ENCODE measurements at places on chromosomes 5 and 9. TPM values are rescaled to one million over a fixed set of nuclear protein-coding genes. Genes with fewer than 3 reads are reported as not detected.

DNA sequence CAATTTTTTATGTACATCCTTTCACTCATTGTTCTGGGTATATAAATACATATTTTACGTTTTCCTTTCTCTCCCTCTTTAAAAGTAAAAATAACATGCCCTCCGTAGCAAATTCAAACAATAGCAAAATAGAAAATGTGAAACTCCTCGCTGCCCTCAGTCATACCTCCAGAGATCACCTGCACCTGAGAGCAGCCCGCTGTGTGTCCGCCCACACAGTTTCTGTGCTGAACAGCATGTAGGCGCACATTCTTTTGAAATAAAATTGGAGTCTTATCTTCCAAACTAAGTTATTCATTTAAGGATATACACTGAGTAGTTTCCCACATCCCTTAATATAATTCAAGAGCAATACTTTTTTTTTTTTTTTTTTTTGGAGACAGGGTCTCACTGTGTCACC, 255.7 kb downstream of the AOPEP start:
- DNase-seq: no peak

DNA sequence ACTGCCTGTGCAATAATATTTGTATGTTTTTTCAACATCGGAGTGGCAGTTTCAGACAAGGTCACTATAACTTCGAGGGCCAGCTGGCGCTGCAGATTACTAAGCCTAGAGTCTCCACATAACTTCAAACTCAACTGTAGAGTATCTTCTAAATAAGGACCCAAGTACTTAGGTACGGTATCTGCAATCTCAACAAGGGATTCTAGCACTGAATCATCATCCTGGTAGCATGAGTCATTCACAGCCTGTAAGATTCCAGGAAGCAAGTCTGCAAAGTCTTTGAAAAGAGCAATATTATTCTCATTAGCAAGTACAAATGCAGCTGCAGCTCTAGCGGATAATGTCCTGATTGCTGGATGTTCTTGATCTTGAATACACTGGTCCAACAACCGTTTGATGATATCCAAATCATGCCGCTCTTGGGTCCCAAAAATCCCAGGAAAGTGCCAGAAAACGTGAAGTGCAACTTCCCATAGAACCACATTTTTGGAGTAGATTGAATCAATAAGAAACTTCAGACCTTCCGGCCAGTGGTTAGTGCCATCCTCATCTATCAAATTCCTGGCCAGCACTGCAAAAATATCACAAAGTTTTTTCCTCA, 654 bp downstream of the RANBP6 start:
- no peak for DNase-seq

DNA sequence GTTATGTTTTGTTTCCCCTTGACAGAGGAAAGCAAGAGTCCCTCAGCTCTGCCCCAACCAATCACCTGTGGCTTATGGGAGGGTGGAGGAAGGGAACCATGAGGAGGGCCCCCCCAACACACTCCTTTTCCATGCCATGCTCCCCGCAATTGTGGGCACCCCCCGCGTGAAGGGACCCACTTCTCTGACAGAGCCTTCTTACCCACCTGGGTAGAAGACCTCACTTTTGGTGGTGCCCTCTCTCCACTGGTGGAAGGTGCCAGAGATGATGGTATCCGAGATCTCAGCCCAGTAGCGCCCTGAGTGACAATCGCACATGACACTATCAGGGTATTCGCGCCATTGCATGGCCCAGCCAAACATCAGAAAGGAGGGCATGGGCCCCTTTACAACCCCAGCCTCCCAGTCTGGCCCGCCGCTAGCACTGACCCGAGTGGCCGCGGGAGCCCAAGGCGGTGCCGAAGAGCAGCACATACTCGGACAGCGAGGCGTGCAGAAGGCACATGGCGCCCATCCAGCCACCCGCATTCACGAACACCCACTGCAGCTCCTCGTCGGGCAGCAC, 714 bp downstream of the SIGMAR1 start:
- no peak for DNase-seq

GRCh38 chr5:143147383-143147782, 256.1 kb downstream of the NR3C1 start:
- no peak for DNase-seq

DNA sequence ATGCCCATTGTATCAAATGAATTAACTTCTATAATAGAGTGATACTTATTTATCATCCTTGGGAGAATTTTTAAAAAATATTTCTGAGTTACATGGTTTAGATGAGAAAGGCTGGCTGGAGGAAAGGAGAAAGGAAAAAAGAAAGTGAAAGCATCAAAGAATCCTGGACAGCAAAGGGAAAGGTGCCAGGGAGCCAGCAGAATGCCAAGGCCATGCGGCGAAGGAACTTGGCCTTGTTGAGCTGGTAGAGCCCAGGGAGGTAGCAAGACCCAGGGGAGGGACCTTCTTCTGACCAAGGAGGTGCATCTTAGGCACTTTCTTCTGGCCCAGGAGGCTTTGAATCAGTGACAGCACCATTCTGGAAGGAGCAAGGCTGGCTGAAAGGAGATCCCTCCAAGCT, 240.5 kb downstream of the ENC1 start:
- DNase-seq: no peak

Gene EQTN
- not detected for total RNA-seq

Gene ADAMTS19
- not detected for total RNA-seq

Gene SLC6A18
- not detected for total RNA-seq

Gene TRMT10B
- 9.9 TPM for total RNA-seq
